Activated B cell treated with CpG ODN at 0.5 μM for 24 hours (primary cell): ENCODE measurements at places on chromosomes 12 and 14. TPM values are rescaled to one million over a fixed set of nuclear protein-coding genes. Genes with fewer than 3 reads are reported as not detected.

The CD4 gene
- 0.22 and 0.32 TPM in 2 replicates for total RNA-seq

The RDH12 gene
- total RNA-seq = not detected in 2 replicates

- no peak for DNase-seq
- H3K27me3 ChIP-seq = no peaks in the 10 kb centered on the region
- H3K4me1 ChIP-seq = peaks cover 94% of the 10 kb centered on the region
- peaks cover 24% of the 10 kb centered on the region for H3K36me3 ChIP-seq
- H3K27ac ChIP-seq = peak overlapping the region; percentile 100
Observed at GRCh38 chr12:47393403-47393790, 312.4 kb downstream of the RPAP3 start.

DNA sequence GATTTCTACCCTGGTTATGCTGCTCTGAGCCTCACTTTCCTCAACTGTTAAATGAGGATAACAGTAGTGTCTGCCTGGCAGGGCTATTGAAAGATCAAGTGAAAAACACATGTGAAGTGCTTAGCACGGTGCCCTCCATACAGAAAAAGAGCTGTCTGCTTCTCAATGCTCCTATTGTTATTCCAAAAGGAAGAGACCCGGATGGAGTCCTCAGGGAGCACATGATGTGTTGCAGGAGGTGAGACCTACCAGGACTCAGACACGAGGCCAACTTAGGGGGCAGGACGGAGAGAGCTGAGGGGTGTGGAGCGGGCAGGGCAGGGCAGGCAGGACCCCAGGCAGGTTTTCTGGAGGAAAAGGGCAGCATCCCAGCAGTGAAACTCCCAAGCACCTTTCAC lies 8.9 kb downstream of the FAIM2 start:
- DNase-seq = no peak
- H3K27me3 ChIP-seq = peaks cover 9% of the 10 kb centered on the region
- H3K36me3 ChIP-seq = no peaks in the 10 kb centered on the region
- no peak overlapping the region for H3K27ac ChIP-seq
- H3K4me1 ChIP-seq = peaks cover 10% of the 10 kb centered on the region
- no peak overlapping the region for H3K4me3 ChIP-seq

DNA sequence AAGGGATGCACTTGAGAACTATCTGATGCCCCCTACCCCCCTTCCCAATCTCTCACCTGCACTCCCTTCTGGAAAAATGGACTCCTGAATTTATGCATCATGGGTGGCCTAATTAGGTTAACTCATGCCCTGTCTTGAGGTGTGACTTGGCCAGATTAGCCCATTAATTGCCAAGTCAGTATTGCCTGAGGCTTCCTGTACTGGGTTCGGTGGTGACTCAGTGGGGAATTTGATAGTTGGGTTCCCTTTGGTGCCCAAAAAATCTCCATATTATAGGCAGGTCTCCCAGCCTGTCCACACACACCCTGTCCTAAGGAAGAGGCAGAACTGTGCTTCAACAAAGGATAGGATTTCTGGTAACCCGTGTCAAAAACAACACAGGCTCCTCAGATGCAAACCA lies 146.1 kb downstream of the CHST11 start:
- no peaks in the 10 kb centered on the region for H3K27me3 ChIP-seq
- H3K27ac ChIP-seq = no peak overlapping the region
- H3K4me3 ChIP-seq = no peak overlapping the region
- H3K36me3 ChIP-seq = peaks cover 38% of the 10 kb centered on the region
- no peak for DNase-seq

GRCh38 chr14:25843481-25844470 lies 754.1 kb downstream of the NOVA1 start:
- H3K4me1 ChIP-seq = no peaks in the 10 kb centered on the region
- H3K36me3 ChIP-seq = no peaks in the 10 kb centered on the region
- no peak for DNase-seq
- H3K27me3 ChIP-seq = no peaks in the 10 kb centered on the region
- no peak overlapping the region for H3K4me3 ChIP-seq

- DNase-seq = no peak
- H3K4me3 ChIP-seq = no peak overlapping the region
- H3K27ac ChIP-seq = no peak overlapping the region
- H3K4me1 ChIP-seq = no peaks in the 10 kb centered on the region
- H3K27me3 ChIP-seq = peaks cover 25% of the 10 kb centered on the region
Observed at GRCh38 chr12:112705037-112705632, 86.4 kb upstream of the RPH3A start.

The PIANP gene
- 0.24 and 0.40 TPM in 2 replicates for total RNA-seq

DNA sequence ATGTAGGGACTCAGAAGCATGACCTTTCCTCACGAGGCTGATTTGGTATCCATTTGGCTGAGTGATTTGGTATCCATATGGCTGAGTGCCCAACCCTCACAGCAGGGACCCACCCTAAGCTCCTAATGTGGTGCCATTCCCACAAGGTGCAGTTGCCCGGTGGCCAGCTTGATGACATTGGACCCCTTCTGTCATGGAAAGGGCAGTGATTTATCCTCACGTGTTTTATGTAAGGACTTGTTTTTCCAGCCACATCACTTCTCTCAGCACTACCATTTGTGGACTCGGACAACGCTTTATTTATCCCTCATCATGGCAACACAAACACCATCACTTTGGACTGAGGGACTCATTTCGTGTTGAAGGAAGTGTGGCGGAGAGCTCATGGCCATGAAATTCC lies 8.5 kb upstream of the CDC42BPB start:
- no peaks in the 10 kb centered on the region for H3K4me1 ChIP-seq
- H3K4me3 ChIP-seq = no peak overlapping the region
- DNase-seq = no peak
- peaks cover 3% of the 10 kb centered on the region for H3K27me3 ChIP-seq

GRCh38 chr14:105416671-105417070 lies 3.0 kb upstream of the MTA1 start:
- no peak for DNase-seq
- H3K36me3 ChIP-seq = peaks cover 1% of the 10 kb centered on the region
- H3K4me1 ChIP-seq = peaks cover 22% of the 10 kb centered on the region
- peaks cover 12% of the 10 kb centered on the region for H3K27me3 ChIP-seq

DNA sequence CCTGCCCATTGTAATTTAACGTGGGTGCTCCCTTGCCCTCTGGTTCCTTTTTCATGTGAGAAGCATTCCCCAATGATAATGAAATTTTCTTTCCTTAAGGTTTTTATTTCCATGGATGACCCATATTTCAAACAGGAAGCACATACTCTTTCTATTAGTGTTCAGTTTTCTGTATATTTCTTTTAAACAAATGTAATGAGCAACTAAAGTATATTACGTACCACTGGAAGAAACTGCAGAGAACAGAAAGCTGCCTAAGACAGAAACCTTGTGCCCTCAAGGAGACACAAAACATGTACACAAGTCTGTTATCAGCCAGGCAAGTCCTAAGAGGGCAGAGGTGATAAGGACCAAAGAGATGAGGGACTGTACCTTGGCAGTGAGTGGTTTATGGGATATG lies 414.9 kb downstream of the ETNK1 start:
- no peak for DNase-seq
- no peaks in the 10 kb centered on the region for H3K4me1 ChIP-seq
- no peak overlapping the region for H3K27ac ChIP-seq
- no peaks in the 10 kb centered on the region for H3K36me3 ChIP-seq
- peaks cover 2% of the 10 kb centered on the region for H3K27me3 ChIP-seq

- peaks cover 3% of the 10 kb centered on the region for H3K4me1 ChIP-seq
- H3K4me3 ChIP-seq = no peak overlapping the region
- no peaks in the 10 kb centered on the region for H3K27me3 ChIP-seq
- H3K36me3 ChIP-seq = no peaks in the 10 kb centered on the region
- no peak for DNase-seq
Observed at GRCh38 chr12:65938807-65939206, 114.5 kb downstream of the HMGA2 start.

DNA sequence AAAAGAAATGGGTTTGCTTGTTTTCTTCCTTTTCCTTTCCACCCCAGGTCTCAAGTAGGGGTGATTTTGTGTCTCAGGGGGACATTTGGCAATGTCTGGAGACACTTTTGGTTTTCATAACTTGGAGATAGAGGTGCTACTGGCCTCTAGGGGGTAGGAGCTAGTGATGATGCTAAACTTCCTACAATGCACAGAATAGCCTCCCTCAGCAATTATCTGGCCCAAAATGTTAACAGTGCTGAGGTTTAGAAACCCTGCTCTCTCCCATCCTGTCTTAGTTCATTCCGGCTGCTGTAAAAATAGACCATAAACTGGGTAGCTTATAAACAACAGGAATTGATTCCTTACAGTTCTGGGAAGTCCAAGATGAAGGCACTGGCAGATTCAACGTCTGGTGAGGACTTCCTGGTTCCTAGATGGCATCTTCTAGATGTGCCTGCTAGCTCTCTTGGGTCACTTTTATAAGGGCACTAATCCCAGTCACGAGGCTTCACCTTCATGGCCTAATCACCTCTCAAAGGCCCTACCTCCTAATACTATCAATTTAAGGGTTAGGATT lies 7.4 kb upstream of the GAS2L3 start:
- no peak for DNase-seq
- peaks cover 1% of the 10 kb centered on the region for H3K4me1 ChIP-seq
- H3K27ac ChIP-seq = no peak overlapping the region
- H3K4me3 ChIP-seq = no peak overlapping the region

- H3K27me3 ChIP-seq = no peaks in the 10 kb centered on the region
- peaks cover 11% of the 10 kb centered on the region for H3K4me1 ChIP-seq
- no peak for DNase-seq
- H3K4me3 ChIP-seq = no peak overlapping the region
- H3K27ac ChIP-seq = no peak overlapping the region
Observed at GRCh38 chr12:130831876-130832405, 7.1 kb downstream of the STX2 start.

DNA sequence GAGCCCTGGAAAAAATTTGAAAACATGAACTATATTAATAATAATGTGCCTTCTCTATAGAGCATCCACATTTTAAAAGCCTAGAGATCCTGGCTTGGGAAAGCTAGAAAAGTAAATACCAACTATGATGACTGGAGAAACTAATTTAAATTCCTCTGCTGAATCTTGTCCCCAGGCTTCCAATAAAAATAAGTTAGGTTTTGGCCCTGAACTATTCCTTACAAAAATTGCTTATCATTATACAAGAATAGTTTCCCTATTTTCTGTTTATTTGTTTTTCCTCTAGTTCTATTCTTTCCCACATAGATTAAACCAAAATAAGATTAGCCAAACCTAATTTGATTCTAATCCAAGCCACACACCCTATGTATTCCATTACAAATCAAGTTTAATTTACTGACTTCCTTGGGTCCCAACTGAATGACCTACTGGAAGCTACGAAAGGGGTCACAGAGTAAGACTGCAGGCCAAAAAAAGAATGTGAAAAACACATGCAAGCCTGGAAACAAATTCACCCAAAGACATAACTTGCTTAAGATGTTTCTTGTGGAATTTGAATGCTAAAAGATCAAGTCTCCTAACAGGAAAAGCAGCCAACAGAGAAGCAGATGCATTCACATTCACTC lies 133.0 kb downstream of the PAWR start:
- H3K36me3 ChIP-seq = peaks cover 20% of the 10 kb centered on the region
- H3K4me1 ChIP-seq = peaks cover 8% of the 10 kb centered on the region
- no peaks in the 10 kb centered on the region for H3K27me3 ChIP-seq
- no peak overlapping the region for H3K27ac ChIP-seq
- H3K4me3 ChIP-seq = no peak overlapping the region

GRCh38 chr14:91419044-91419397 lies 1.4 kb upstream of the CCDC88C start:
- H3K4me1 ChIP-seq = peaks cover 37% of the 10 kb centered on the region
- no peaks in the 10 kb centered on the region for H3K27me3 ChIP-seq
- H3K36me3 ChIP-seq = peaks cover 27% of the 10 kb centered on the region

The FGD4 gene
- total RNA-seq = 1.8 and 1.9 TPM in 2 replicates

The ALDH1L2 gene
- total RNA-seq = 5.2 and 6.5 TPM in 2 replicates

GRCh38 chr14:78610994-78611393 lies 440.8 kb downstream of the NRXN3 start:
- H3K27me3 ChIP-seq = no peaks in the 10 kb centered on the region
- no peaks in the 10 kb centered on the region for H3K4me1 ChIP-seq
- H3K27ac ChIP-seq = no peak overlapping the region
- H3K36me3 ChIP-seq = no peaks in the 10 kb centered on the region

GRCh38 chr12:48041591-48042423 lies 37.5 kb upstream of the COL2A1 start:
- peaks cover 20% of the 10 kb centered on the region for H3K4me1 ChIP-seq
- no peaks in the 10 kb centered on the region for H3K27me3 ChIP-seq
- H3K36me3 ChIP-seq = peaks cover 38% of the 10 kb centered on the region
- no peak for DNase-seq
- no peak overlapping the region for H3K27ac ChIP-seq

GRCh38 chr12:131076791-131077747 lies 123.4 kb downstream of the ADGRD1 start:
- peak; percentile 7 for DNase-seq
- no peak overlapping the region for H3K4me3 ChIP-seq
- H3K36me3 ChIP-seq = no peaks in the 10 kb centered on the region
- no peak overlapping the region for H3K27ac ChIP-seq
- no peaks in the 10 kb centered on the region for H3K27me3 ChIP-seq

The NUP37 gene
- total RNA-seq = 27.0 and 29.9 TPM in 2 replicates

DNA sequence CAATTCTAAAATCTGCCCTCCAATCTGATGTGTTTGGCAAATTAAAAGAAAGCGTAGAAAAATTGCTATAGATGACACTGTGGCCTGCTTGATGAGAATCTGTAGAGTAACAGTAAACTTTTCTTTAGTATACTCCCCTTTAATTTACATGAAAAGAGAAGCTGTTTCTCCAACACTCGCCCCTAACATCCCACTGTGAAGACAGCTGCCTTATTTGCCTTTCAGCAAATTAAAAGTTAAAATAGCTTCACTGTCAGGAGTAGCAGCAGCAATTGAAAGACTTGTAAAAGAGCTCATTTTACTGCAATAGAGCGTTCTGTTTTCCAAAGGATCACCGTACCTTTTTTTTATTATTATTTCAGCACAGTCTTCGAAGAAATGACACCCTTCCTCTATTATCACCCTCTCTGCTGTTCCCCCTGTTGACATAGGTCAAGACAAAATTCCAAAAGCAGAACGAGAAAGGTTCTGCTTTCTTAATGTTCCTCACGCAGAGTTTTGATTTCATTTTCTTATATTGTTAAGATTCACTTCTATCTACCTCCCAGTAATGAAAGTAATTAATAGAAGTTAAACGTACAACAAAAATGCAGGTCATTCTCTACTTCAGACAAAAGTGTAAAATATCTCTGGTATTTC lies 153.5 kb upstream of the USP15 start:
- no peaks in the 10 kb centered on the region for H3K27me3 ChIP-seq
- no peak overlapping the region for H3K27ac ChIP-seq
- H3K36me3 ChIP-seq = no peaks in the 10 kb centered on the region
- no peaks in the 10 kb centered on the region for H3K4me1 ChIP-seq
- DNase-seq = no peak
